ENCODE measurements at places on chromosomes 13 and 19. TPM values are rescaled to one million over a fixed set of nuclear protein-coding genes. Genes with fewer than 3 reads are reported as not detected.

Gene ZNF773
- 10.1 TPM for total RNA-seq

Gene ARRDC5
- total RNA-seq = 0.41 TPM

Gene LGALS7B
- not detected for total RNA-seq

Gene GRIN2D
- 2.4 TPM for total RNA-seq

Gene ZNF723
- total RNA-seq = not detected

Gene DMRTC2
- not detected for total RNA-seq

Gene POU4F1
- not detected for total RNA-seq

Gene CATSPERD
- not detected for total RNA-seq

Gene PTPRH
- total RNA-seq = 0.54 TPM

Gene MPND
- 13.6 TPM for total RNA-seq

Gene ZNF540
- 1.4 TPM for total RNA-seq

Gene REEP6
- total RNA-seq = 3.9 TPM

Gene WDR87
- total RNA-seq = not detected

Measured in chondrocyte (in vitro differentiated cells).